ENCODE measurements at places on chromosomes 3 and 15.

DNA sequence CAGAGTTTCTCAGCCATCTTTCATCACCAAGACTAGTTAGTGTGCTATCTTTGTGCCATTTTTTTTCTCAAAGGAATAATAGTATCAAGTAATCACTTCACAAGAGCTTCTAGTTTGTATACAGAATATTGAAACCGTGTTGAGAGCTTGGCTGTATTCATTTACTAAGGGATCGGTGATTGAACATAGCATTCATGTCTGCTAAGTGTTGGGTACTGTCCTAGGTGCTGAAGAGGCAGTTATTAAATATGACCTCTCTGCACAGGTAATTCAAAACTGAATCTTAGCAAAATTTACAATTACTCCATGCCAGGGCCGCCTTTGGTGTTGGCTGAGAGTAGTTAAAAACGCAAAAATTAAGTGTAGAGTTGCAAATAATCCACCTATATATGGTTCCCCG, 355.3 kb upstream of the RORA start:
- DNase-seq = no peak

GRCh38 chr3:192249516-192249915, 477.8 kb downstream of the FGF12 start:
- no peak for DNase-seq

GRCh38 chr15:90239371-90239770, 5.4 kb downstream of the GDPGP1 start:
- DNase-seq = no peak

- DNase-seq = no peak
Observed at GRCh38 chr3:139695426-139696313, 17.9 kb upstream of the NMNAT3 start.

- DNase-seq = no peak
Observed at GRCh38 chr15:63324770-63325169, 47.4 kb downstream of the APH1B start.

GRCh38 chr3:62888180-62888579, 13.0 kb upstream of the CADPS start:
- no peak for DNase-seq

- DNase-seq = no peak
Observed at GRCh38 chr3:119697394-119697793, 5.4 kb upstream of the CFAP91 start.
